ENCODE measurements at places on chromosomes 1 and 21. TPM values are rescaled to one million over a fixed set of nuclear protein-coding genes. Genes with fewer than 3 reads are reported as not detected.

The TMEM81 gene
- total RNA-seq = 3.7 TPM

DNA sequence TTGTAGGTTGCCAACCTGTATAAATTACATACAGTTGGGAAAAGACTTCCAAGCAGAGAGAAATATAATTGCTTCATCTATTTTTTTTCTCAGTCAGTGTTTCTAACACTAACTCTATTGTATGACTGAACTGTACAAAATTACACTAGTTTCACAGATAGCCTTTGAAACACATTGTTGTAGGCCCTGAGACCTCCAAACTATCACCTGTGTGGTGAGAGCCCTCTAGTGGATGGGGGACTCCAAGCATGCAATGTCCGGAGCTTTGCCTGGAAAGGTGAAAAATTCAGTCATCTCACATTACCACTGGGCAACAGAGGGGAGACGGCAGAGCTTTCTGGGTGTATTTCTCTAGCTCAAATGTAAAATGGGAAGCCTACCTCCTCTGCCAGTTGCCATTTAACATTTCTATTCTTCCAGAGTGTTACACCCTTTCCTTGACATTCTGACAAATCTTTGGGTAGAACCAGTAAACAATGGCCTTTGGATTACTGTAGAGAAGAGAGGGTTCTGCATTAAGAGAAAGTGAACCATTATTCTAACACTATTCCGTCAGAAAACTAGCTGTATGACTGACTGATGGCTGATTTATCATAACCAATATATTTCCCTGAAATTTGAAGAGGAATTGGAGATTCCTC is 212.2 kb downstream of the LYPLAL1 start:
- peak; percentile 34 for DNase-seq

DNA sequence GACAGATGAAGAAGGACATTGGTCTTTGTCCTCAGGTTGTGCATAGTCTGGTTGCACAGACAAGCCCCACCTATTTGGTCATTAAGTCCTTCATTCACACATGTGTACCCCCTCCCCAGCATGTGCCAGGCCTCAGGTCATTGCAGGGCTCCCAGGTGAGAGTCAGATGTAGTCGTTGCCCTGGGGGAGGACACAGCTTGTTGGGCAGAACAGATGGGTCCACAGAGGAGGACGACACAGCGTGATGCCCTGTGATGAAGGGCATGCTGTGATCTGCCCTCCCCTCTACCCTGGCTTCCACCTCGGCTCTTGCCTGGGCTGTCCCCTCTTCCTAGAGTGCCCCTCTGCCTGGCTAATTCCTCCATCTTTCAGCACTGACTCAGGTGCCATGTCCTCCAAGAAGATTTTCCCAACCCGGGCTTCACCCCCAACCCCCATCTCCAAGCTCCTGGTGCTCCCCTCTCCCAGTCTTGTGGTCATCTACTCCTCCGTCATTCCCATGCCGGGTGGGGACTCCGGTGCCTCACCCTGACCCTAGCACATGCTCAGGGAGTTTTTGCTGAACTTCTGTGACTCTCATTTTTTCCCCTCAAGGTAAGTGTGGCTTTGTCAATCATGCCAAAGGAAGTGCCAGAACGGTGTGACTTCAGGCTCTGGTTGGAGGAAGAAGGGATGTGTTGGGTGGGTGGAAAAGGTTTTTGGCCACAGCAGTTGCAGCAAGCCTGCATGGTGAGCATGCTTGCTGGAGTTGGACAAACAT is 220.5 kb downstream of the FOXD2 start:
- no peak for DNase-seq

- DNase-seq = no peak
Observed at GRCh38 chr21:25929856-25930520, 195.2 kb downstream of the GABPA start.

- peak; percentile 70 for DNase-seq
Observed at GRCh38 chr1:15735304-15736037, 587 bp upstream of the SLC25A34 start.

- DNase-seq = no peak
Observed at GRCh38 chr1:7233646-7234470, 448.6 kb downstream of the CAMTA1 start.

The GJA9 gene
- not detected for total RNA-seq

- DNase-seq = no peak
Observed at GRCh38 chr1:29783508-29784275, 547.4 kb downstream of the PTPRU start.

DNA sequence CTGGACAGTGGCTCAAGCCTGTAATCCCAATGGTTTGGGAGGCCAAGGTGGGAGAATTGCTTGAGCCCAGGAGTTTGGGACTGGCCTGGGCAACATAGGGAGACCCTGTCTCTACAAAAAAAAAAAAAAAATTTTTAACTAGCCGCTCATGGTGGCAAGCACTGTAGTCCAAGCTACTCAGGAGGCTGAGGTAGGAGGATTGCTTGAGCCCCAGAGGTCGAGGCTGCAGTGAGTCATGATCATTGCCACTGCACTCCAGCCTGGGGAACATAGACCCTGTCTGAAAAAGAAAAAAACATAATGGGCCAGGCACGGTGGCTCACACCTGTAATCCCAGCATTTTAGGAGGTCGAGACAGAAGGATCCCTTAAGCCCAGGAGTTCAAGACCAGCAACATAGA is 5.3 kb downstream of the SPATC1L start:
- no peak for DNase-seq

- DNase-seq = no peak
Observed at GRCh38 chr1:174262349-174263241, 103.3 kb downstream of the RABGAP1L start.

All from left ventricle myocardium superior (tissue), 1 donor.